ENCODE measurements at places on chromosomes 4 and X. TPM values are rescaled to one million over a fixed set of nuclear protein-coding genes. Genes with fewer than 3 reads are reported as not detected.

DNA sequence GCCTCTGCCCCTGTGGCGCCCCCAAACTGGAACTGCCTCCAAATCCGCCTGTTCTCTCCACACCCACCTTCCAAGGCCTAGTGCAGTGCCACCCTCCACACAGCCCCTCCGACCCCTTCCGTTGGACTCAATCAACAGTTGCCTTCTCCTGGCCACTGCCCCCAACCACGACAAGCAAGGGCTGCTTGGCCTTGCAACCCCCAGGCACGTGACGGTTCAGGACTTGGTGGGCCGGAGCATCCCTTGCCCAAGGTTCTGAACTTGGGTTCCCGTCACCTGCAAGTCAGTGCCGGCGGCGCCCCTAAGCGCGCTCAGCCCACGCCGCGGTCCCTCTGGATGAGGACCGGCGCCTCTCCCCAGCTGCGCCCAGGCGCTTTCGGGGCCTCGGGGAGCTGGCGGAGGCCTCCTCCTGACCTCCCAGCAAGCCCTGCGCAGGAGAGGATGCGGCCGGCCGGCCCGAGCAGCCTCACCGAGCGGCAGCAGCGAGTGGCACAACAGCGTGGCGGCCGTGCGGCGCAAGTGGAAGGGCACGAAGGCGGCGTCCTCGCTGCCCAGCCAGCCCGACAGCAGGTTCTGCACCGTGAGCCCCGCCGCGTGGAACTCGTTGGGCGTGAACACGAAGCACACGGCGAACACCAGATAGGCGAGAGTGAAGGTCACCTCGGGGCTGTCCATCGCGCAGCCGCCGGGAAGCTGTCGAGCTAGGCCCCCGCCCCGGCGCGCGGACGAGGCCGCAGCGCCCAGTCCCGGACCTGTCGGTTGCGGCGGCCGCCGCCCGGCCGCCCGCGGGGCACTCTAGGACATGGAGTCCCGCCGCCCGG is 750 bp downstream of the TMEM129 start:
- peak; percentile 75 for DNase-seq
- H3K4me3 ChIP-seq = peak overlapping the region; percentile 84
- H3K4me1 ChIP-seq = peaks cover 56% of the 10 kb centered on the region
- H3K27me3 ChIP-seq = no peaks in the 10 kb centered on the region

- no peaks in the 10 kb centered on the region for H3K4me1 ChIP-seq
- H3K27ac ChIP-seq = no peak overlapping the region
- no peak overlapping the region for H3K4me3 ChIP-seq
- no peak for DNase-seq
These were observed 89.9 kb downstream of the SLC10A6 start for GRCh38 chr4:86759298-86759697.

- H3K27me3 ChIP-seq = no peaks in the 10 kb centered on the region
- peaks cover 12% of the 10 kb centered on the region for H3K36me3 ChIP-seq
- peak; percentile 58 for DNase-seq
- no peak overlapping the region for H3K27ac ChIP-seq
- H3K4me3 ChIP-seq = peak overlapping the region; percentile 71
These were observed 391 bp downstream of the UBL4A start for GRCh38 chrX:154486052-154486395.

DNA sequence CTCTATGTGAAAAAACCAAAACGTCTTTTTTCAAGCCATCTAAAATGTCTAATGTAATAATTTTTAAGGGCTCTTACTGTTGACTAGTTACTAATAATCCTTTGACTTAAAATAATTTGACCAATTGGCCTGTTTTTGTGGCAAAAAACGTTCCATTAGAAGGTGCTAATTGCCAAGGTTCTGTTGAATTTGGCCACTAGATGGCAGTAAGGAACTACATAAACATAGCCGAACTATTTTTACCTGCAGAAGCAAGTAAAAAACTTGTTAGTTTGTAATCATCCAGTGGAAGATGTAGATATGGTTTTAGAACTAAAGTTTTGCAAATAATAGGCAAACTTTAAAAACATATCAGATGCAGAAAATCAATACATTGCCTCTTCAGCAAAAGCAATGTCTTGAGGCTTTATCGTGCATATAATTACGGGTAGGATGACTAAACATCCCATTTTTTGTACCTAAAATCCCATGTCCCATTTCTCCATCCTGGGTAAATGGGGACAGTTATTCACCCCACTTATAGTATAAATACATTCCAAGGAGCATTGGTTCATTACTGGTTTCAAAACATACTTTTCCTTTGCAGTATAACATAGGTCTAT is 57.6 kb downstream of the PROM1 start:
- no peaks in the 10 kb centered on the region for H3K36me3 ChIP-seq
- peaks cover 7% of the 10 kb centered on the region for H3K27me3 ChIP-seq
- no peak overlapping the region for H3K27ac ChIP-seq
- H3K4me1 ChIP-seq = peaks cover 9% of the 10 kb centered on the region
- DNase-seq = peak; percentile 19
- no peak overlapping the region for H3K4me3 ChIP-seq

- H3K4me1 ChIP-seq = peaks cover 6% of the 10 kb centered on the region
- peaks cover 35% of the 10 kb centered on the region for H3K36me3 ChIP-seq
- H3K27me3 ChIP-seq = no peaks in the 10 kb centered on the region
- H3K4me3 ChIP-seq = no peak overlapping the region
- DNase-seq = no peak
- no peak overlapping the region for H3K27ac ChIP-seq
These were observed 1.5 kb downstream of the MAN2B2 start for GRCh38 chr4:6576512-6576911.

DNA sequence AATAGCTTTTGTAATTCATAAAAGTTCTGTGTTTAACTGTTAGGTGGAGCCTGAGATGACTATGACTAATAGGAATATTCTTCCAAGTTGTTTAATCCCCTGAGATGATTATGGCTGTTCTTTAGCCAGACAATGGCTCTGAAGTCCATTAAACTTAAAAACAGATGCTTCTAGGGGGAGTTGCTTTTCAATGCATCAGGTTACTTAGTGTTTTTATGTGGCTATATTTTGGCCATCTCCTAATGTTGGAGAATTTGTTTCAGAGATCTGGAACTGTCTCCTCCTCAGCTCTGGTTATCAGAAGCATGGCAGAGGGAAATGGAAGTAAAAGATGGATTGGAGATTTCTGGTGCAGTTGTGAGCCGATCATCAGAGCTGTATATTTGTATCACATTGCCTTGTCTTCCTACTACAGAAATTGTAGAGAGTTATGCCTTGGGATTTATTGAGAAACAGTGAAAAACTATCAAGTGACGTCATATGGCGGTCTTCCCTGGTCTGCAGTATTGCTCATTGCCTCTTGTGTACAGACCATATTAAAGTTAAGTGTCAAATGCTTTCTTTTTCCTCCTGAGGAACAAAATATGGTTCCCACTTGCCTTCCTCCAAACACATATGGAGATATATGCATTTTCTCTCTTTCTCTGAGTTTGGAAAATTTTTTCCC is 29.8 kb downstream of the SGMS2 start:
- H3K4me1 ChIP-seq = peaks cover 13% of the 10 kb centered on the region
- peaks cover 3% of the 10 kb centered on the region for H3K27me3 ChIP-seq
- H3K4me3 ChIP-seq = no peak overlapping the region
- no peak for DNase-seq

- H3K4me1 ChIP-seq = no peaks in the 10 kb centered on the region
- no peak overlapping the region for H3K27ac ChIP-seq
- H3K27me3 ChIP-seq = peaks cover 2% of the 10 kb centered on the region
- no peak for DNase-seq
- no peak overlapping the region for H3K4me3 ChIP-seq
These were observed 13.1 kb upstream of the RNF212 start for GRCh38 chr4:1126506-1126905.

- H3K4me3 ChIP-seq = no peak overlapping the region
- H3K4me1 ChIP-seq = peaks cover 23% of the 10 kb centered on the region
- H3K27me3 ChIP-seq = no peaks in the 10 kb centered on the region
These were observed 8.1 kb downstream of the ATP7A start for GRCh38 chrX:77918568-77918967.

- no peaks in the 10 kb centered on the region for H3K27me3 ChIP-seq
- peak; percentile 15 for DNase-seq
- peak overlapping the region; percentile 81 for H3K27ac ChIP-seq
- H3K4me3 ChIP-seq = peak overlapping the region; percentile 69
- H3K4me1 ChIP-seq = peaks cover 5% of the 10 kb centered on the region
- no peaks in the 10 kb centered on the region for H3K36me3 ChIP-seq
These were observed 29.0 kb downstream of the PDHA1 start for GRCh38 chrX:19372547-19373331.

DNA sequence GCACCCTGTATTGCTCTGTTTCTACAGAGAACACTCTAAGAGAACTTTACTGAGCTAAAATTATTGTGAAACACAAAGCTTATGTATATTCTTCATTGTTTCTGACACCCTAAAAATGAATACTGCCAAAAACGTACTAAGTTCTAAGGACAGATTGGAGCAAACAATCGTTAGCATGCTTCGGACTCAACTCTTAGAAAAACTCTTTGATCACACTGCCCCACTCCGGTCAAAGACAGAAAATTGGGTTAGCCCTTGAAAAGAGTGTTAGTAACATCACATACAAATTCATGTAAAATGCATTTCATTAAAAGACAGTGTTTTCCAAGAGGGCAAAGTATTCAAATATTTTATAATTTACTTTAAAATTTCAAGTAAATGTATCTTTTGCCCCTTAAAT is 177.4 kb downstream of the DCHS2 start:
- H3K4me3 ChIP-seq = no peak overlapping the region
- H3K4me1 ChIP-seq = no peaks in the 10 kb centered on the region
- H3K27ac ChIP-seq = no peak overlapping the region
- H3K36me3 ChIP-seq = no peaks in the 10 kb centered on the region
- DNase-seq = no peak
- peaks cover 14% of the 10 kb centered on the region for H3K27me3 ChIP-seq

DNA sequence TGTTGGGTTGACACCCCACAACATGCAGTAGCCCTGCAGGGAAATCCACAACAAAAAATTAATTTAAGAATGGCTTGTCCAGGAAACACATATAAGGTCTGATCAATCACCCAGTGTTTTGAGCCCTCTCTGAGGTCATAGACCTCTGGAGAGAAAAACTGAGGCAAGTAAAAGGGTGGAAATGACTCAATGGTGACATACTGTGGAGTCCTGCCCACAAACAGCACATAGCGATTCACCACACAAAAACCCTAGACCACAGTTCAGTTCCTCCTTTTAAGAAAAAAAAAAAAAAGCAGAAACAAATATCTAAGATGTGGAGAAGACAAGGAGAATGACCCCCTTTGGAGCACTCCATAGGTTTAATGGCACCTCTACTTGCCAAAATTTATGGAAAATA is 2691.0 kb downstream of the PCDH7 start:
- H3K36me3 ChIP-seq = no peaks in the 10 kb centered on the region
- no peak overlapping the region for H3K4me3 ChIP-seq
- H3K4me1 ChIP-seq = no peaks in the 10 kb centered on the region

DNA sequence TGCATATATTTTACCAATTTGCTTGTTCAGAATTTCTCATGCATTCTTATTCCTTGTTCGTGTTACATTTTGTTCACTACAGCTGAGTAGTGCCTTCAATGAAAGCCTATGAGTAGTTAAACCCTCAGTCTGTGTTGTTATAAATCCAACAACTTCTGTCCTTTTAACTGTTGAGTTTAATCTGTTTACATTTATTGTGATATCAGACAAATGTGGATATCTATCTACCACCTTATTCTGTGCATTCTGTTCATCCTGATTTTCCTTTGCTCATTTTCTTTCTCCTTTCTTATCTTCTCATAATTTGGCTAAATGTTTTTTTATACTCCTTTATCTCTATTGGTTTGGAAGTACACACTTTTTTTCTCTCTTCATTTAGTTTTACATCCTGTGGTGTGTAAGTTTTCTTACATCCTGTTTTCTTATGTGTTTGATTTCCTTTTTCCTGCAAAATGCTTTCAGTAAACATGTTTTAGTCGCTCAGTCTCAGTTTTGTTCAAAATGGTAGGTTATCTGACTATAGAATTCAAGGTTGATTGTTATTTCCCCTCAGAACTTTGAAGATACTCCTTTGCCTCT is 54.2 kb downstream of the CASP6 start:
- H3K36me3 ChIP-seq = peaks cover 47% of the 10 kb centered on the region
- DNase-seq = no peak
- no peaks in the 10 kb centered on the region for H3K27me3 ChIP-seq
- peaks cover 39% of the 10 kb centered on the region for H3K4me1 ChIP-seq
- peak overlapping the region; percentile 44 for H3K4me3 ChIP-seq

GRCh38 chr4:109128589-109128988 is 173.9 kb downstream of the COL25A1 start:
- H3K4me1 ChIP-seq = no peaks in the 10 kb centered on the region
- DNase-seq = no peak

DNA sequence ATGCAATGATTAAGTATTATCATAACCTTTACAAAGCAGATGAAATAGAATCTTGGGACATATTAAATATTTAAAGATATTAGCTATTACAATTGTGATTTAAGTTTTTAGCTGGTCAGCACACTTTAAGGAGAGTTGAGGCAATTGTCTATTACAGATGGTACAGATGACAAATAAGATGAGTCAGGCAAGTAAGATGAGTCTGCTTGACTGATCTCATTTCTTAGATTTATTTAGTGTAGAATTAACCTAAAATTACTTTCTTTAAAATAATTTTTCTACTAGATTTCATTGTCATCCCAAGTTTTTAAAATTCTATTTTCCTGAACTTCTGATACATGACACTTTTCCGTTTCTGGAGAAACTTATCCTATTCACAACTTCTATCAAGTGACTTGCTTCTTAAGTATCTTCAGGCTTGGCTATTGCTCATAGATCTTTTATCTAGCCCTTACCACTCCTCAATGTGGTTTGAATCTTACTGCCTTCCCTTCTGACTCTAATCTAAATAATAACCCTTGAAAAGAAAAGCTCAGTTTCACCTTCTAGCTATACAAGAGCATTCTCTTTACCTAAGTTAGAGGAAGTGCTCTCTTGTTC is 32.9 kb downstream of the CXCL1 start:
- no peak overlapping the region for H3K27ac ChIP-seq
- no peak overlapping the region for H3K4me3 ChIP-seq
- H3K4me1 ChIP-seq = no peaks in the 10 kb centered on the region

- peak overlapping the region; percentile 93 for H3K27ac ChIP-seq
- peaks cover 34% of the 10 kb centered on the region for H3K36me3 ChIP-seq
- peak overlapping the region; percentile 88 for H3K4me3 ChIP-seq
- H3K27me3 ChIP-seq = no peaks in the 10 kb centered on the region
- DNase-seq = peak; percentile 85
These were observed 632 bp downstream of the PLP2 start for GRCh38 chrX:49172280-49172780.

DNA sequence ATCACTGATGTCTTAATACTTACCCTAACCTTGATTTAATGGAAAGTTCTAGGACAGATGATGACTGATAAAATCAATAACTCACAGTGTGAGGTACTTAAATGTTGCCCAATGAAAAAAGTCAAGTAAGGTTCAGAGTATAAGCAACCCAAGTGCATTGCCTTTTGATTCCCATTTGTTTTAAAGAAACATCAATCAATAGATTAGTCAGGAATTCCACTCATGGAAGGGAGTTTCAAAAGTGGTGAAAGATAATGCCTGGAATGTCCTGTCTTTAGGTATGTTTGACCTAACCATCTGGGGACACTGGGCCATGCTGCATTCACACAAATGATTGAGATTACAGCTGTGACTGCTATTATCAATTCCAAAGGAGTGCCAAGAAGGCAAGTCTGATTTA is 259.7 kb downstream of the PPARGC1A start:
- no peaks in the 10 kb centered on the region for H3K27me3 ChIP-seq
- no peaks in the 10 kb centered on the region for H3K4me1 ChIP-seq
- H3K27ac ChIP-seq = no peak overlapping the region

The DMRTC1 gene
- total RNA-seq = 0.18 TPM

The RTL5 gene
- total RNA-seq = 0.33 TPM

The FGFBP2 gene
- total RNA-seq = 2.5 TPM

The NEUROG2 gene
- 0.11 TPM for total RNA-seq

The LNX1 gene
- total RNA-seq = not detected

The CXorf51B gene
- total RNA-seq = not detected
